ENCODE measurements at places on chromosomes 5 and 9.

DNA sequence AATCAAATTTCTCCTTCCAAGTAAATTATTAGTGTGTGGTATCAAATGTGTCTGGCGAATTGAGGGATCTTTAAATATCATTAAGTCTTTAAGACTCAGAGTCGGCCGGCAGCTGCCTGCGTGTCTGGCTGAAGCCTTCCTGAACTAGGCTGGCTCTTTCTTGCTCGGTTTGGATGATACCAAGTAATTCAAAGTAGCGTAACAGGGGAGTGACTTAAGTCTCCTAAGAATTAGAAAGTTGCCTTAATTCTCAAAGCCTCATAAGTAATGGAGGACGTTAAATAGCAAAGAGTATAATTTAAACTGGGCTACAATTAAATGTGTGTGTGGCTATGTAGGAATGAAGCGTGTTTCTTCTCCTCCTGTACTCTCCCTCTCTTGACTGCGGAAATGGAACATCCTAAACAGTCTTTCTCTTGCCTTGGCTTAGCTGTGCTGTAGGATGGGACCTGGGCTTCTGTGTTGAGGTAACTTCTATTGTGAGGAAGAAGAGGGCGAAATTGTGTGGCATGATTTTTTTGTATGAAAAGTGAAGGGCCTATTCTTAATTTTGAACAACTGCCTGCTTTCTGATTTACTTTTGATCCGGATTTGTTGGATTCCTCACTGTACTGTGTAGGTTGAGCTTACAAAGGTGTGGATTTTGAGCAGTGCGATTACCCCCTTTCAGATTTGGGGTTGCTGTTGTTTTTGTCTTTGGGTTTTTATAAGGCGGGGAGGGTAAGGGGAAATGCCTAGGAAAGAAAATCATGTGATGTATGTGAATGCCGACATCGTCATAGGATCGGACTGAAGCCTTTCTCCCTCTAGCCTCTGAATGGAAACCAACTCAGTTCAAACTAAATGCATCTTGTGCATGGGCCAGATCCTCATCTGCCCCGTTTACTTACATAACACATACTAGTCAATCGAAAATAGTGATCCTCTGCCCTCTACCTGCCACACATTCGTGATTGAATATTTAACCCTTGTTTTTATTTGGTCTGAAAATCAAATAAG lies 29.9 kb downstream of the CPEB4 start:
- DNase-seq = peak; percentile 56

DNA sequence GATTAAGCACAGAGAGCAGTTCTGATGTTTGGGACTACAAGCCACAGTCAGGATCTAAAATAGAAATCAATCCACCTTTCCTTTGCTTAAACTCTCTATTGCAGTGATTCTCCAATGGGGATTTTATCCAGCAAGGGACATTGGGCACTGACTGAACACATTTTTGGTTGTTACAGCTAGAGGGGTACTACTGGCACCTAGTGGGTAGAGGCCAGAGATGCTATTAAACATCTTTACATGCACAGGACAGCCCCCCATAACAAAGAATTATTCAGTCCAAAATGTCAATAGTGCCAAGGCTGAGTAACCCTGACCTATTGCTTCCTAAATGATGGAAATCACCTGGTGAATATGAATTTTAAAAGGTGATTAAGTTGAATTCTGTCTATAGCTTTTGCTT lies 12.0 kb downstream of the ZNF622 start:
- no peak for DNase-seq

- DNase-seq = no peak
Observed at GRCh38 chr5:138757061-138757776, 4.0 kb downstream of the CTNNA1 start.

DNA sequence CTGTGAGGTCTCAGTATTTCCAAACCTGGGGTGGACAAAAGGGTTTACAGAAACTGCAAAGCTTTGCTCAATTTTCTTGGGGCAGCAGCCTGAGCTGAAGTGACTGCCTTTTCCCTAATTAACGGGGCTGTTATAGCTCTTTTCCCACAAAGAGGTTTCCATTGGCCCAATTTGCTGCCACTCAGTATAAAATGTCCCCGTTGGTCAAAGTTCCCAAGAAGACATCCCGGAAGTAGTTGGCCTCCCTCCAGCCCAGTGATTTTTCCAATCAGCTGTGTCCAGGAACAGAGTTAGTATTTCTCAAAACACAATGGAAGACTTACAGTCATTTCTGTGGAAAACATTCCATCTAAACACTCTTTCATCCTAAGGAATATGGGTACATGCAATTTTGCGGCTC lies 643.6 kb downstream of the ACTL7B start:
- no peak for DNase-seq

DNA sequence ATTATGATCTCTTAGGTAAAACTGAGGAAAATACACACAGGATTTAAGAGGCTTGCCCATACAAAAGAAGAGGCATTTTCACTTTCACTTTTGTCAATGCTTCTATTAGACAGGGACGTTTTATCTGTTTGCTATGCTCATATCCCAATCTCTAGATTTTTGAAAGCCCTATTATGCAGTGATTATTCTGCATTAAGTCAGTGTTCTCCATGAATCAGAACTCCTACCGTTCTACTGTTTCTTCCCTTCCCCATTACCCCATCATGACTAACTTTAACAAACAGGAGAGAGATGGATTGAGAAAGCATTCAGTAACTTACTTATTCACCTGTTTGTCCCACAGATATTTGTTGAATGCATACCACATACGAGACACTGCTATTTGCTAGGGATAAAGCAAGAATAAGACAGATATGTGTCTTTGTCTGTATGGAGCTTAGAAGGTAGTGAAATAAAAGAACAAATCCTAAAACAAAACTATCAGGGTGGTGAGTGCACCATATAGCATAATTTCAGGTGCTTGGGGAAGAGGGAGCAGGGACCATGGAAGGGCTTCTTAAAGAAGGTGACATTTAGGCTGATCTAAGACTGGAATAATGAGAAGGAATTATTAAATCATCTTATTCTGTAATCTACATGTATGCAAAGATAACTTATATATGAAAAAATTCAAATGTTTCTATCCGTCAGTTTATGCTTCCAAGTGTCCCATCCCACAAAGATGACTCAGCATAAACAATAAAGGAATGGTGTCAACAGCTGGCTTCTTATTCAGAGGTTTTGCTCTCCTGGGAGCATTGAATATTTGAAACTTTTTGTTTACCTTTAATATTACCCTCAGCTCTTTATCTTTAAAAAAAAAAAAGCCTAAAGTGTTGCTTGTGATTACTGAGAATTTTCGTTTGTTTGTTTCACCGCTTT lies 328.1 kb downstream of the HINT1 start:
- no peak for DNase-seq

DNA sequence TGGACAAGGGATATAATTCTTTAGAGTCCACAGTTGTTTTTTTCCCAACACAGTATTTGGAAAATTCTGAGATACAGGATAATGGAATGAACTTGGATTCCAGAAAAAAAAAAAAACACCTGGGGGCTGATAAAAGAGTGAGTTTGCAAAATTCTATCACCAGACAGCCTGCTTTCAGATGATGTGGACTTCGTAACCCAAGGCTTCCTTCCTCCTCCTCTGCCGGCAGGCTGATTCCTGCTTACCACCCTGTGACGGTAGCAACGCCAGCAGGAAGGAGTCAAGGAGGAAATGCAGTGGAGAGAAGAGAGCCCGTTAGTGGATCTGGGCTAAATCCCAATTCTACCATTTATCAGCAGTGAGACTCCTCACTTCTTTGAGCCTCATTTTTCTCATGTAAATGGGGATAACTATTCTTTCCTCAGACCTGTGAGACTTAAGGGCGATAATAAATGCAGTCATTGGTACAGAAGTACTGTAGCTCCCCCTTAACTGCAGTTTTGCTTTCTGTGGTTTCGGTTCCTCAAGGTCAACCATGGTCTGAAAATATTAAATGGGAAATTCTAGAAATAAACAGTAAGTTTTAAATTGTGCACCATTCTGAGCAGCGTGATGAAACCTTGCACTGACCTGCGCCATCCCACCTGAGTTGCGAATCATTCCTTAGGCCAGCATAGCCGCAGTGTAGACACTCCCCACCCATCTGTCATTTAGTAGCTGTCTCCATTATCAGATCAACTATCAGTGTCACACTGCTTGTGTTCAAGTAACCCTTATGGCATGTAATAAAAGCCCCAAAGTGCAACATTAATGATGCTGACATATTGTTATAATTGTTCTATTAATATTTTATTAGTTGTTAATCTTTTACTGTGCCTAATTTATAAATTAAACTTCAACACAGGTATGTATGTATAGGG lies 71.4 kb downstream of the DCP2 start:
- DNase-seq = no peak

- DNase-seq = no peak
Observed at GRCh38 chr5:135740475-135740874, 94.0 kb upstream of the SLC25A48 start.

GRCh38 chr5:151066920-151067319 lies 13.9 kb downstream of the TNIP1 start:
- peak; percentile 53 for DNase-seq

DNA sequence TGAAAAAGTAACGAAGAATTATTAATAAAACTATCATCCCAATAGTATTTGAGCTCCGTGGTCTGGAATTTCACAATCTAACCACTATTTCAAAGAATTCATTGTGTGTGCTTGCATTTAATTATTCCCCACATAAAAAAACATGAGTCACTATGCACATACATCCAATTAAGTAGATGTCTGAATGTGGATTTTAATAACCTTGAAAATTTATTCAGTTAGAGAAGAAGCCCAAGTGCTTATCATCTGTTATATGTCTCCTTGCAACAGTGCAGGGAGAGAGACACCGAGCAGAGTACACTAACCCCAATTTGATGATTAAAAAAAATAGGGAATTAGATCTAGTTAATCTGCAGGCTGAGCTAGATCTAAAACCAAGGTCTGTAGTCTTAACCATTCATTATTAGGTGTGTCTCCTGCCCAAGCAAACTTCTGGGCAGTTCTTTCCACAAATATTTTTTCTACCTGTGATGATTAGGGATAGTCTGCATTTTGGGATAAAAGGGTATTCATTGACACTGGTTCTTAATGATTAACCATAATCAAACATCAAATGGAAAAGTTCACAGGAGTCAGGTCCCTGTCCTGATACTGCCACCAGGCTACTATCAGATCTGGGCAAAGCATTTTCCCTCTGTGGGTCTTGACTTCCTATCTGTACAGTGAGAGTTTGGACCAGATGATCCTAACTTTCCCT lies 164.2 kb downstream of the GRIA1 start:
- DNase-seq = no peak

- no peak for DNase-seq
Observed at GRCh38 chr5:95821110-95822021, 1.2 kb downstream of the GLRX start.

DNA sequence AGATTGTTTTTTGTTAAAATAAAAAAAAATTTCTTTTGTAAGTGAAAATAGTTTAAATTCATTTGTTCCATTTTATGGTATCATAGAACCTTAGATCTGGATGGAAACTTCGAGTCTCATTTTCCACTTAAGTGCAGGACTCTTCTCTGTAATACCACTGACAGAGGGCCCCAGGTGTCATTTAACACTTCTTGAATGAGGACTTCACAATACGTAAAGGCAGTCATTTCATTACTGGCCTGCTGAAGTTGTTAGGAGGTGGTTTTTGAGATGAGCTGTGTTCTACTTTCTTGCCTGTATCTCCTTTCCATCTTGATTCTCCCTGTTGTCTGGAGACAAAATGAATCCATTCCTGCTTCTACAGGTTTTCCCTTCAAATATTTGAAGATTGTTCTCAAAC lies 455.3 kb downstream of the DMRT2 start:
- DNase-seq = no peak

GRCh38 chr9:122445155-122445749 lies 32.5 kb downstream of the OR1J1 start:
- no peak for DNase-seq

DNA sequence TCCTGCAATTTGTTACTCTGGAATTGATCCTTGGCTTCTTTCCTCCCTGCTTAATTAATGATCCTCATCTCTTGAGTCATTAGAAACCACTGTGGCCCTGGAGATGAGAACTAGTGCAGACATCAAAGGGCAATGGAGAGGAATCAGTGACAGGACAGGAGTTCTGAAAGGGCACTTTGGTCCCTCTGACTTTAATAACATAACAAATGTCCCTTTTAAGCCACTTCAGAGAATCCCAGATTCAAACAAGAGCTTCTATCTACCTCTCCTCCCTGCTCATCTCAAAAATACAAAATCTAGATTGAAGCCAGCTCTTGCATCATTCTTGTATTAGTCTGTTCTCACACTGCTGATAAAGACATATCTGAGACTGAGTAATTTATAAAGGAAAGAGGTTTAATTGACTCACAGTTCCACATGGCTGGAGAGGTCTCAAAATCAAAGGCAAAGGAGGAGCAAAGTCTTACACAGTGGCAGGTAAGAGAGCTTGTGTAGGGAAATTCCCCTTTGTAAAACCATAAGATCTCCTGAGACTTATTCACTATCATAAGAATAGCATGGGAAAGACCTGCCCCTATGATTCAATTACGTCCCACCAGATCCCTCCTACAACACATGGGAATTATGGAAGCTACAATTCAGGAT lies 139.1 kb downstream of the PLPPR1 start:
- no peak for DNase-seq

DNA sequence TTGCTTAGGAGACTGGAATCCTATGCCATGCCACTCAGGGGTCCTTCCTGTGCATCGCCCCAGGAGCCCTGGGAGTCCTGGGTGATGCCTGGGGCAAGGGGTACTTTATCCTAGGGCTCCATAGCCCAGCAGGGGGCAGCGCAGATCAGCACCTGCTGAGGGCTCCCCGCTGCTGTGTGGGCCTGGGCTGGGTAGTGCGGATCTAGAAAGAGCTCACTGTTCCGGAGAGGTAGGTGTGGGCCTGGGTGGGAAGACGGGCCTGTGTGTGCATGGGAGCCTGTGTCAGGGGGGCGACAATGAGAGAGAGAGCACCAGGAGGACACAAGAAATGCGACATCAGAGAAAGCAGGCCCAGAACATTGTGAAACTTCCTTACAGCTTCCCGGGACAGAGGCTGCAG lies 11.4 kb upstream of the DAB2IP start:
- DNase-seq = peak; percentile 65

DNA sequence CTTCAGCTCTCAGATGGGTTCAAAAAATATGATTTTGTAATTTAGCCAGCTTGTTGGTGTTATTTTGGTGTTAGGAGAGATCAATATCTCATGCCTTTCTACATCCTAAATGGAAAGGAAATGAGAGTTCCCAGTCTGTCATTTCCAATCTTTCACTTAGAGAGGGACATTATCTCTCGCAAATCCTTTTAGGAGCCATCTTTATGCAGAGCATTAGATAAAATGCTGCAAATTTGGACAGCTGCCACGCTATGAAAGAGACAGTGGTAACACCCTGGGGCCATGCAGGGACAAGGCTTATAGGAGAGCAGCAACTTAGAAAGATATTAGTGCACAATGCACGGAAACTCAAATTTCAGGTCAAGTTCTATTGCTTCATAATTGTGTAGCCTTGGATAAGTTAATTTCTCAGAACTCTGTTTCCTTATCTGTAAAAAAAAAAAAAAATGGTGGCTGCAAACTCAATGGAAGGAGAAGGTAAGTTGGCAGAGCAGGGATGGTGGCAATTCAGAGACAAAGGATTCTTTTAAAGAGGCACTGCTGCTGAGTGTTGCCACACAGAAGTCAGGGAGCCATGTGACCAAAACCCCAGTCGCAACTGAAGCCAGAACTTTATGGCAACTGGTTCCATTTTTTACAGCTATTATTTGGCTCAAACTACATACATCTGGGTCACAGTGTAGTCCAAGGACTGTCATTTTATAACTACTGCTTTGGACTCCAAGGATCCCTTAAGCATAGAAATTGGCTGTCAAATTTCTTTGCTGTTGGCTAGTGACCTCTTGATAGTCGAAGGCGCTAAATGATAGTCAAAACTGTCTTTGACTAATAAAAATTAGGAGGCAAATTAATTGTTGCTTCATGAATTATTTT lies 210.2 kb downstream of the FRMD3 start:
- no peak for DNase-seq

- no peak for DNase-seq
Observed at GRCh38 chr9:34524349-34524748, 1.6 kb upstream of the ENHO start.
